NCI-H1092 treated with DMSO at 0.1 percent for 48 hours (cell line): ENCODE measurements at places on chromosomes 3 and 15.

GRCh38 chr3:2597615-2598014 lies 498.9 kb downstream of the CNTN4 start:
- DNase-seq: no peak

GRCh38 chr3:86109434-86109833 lies 881.5 kb downstream of the VGLL3 start:
- DNase-seq: no peak

GRCh38 chr3:192577271-192577670 lies 150.1 kb downstream of the FGF12 start:
- DNase-seq: peak; percentile 4

- no peak for DNase-seq
Observed at GRCh38 chr3:189786479-189787064, 155.4 kb downstream of the TP63 start.

DNA sequence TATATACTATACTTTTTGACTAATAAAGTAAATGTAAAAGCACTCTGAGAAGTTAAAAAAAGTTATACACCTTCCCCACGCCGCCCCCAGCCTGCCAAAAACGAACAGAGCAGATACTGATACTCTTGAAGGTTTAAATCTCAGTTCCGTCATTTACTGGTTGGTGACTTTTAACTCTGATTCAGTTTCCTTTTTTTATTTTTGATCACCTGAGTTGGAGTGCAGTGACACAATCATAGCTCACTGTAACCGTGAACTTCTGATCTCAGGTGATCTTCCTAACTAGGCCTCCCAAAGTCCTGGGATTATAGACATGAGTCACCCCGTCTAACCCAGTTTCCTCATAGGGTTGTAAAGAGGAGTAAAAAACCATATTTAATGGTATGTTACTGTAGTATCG lies 3.3 kb upstream of the TIPIN start:
- no peak for DNase-seq

- DNase-seq: no peak
Observed at GRCh38 chr3:75781079-75781745, 4.1 kb downstream of the ZNF717 start.

DNA sequence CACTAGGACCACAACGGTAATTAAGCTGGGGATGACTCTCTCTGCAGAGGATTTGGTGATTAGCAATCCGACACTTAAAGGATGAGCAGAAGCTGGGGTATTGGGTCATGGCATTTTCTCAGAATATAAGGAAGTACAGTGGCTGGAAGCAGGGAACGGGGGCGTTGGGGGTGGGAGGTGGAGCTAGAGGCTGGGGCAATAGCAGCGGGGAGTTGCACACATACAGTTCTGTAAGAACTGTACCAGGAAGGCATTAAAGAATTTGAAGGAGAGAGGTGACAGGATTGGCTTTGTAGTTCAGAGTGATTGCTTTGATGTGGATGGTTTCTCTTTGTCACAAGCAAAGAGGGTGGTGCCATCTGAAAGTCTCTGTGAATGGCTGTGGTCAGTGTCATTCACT lies 28.2 kb downstream of the PSMD6 start:
- no peak for DNase-seq

DNA sequence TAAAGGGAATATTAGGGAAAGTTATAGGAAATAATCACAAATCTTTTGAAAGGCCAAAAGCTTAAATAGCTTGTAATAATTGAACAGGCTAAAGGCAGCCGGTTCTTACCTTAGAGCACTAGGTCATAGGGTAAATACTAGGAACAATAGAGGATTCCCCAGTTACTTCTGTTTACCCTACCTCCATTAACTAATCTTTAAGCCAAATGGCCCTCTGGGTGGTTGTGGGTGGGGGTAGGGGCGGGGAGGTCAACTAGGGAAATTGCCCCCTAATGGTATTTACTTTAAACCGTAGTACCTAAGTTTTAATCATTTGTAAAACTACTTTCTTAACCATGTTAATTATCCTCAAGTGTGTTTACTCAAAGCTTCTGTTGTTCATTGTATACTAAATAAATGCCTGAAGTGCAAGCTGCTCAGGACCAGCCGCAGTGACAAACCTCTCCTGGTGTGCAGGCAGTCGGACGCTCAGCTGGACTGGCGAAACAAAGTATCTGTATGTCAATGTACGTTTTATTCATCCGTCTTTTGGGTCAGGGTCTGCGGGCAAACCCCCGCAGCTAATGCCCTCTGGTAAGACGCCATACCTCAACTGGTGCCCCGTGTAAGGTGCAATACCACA lies 18.9 kb downstream of the MAGEL2 start:
- no peak for DNase-seq

DNA sequence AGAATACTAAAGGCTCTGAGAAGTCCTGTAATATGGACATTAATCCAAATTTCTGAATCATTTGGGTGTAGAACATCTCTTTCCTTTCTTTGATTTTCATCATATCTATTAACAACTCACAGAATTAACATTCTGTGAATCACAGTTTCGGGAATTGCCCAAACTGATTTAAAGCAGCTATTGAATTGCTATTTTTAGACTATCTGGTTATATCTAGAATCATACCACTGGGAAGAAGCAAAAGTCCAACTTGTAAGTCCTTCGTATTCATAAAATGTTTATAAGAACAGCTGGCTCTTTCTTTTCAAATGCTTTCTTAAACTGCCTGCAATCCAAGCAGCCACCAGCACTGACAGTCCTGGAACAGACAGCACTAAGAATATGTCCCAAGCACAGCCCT lies 733.0 kb downstream of the NTRK3 start:
- no peak for DNase-seq

DNA sequence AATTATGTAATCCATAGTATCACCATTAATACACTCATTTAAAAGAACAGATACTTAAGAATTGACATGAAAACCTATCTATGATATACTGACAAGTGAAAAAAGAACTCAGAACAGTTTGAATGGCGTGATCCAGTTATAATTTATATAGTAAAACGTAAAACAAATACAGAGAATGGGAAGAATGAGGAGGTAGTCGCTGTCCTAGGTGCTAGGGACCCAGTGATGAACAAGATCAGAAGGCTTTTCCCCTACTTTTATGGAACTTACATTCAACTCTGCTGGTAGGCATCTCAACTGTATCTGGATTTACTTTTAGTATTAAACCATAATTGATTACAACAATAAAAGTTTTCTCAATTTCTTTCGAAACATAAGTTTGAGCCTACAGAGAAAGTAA lies 31.8 kb downstream of the GSK3B start:
- no peak for DNase-seq

- no peak for DNase-seq
Observed at GRCh38 chr3:13706451-13706850, 157.5 kb downstream of the FBLN2 start.

GRCh38 chr3:71512000-71512399 lies 71.5 kb downstream of the FOXP1 start:
- no peak for DNase-seq

DNA sequence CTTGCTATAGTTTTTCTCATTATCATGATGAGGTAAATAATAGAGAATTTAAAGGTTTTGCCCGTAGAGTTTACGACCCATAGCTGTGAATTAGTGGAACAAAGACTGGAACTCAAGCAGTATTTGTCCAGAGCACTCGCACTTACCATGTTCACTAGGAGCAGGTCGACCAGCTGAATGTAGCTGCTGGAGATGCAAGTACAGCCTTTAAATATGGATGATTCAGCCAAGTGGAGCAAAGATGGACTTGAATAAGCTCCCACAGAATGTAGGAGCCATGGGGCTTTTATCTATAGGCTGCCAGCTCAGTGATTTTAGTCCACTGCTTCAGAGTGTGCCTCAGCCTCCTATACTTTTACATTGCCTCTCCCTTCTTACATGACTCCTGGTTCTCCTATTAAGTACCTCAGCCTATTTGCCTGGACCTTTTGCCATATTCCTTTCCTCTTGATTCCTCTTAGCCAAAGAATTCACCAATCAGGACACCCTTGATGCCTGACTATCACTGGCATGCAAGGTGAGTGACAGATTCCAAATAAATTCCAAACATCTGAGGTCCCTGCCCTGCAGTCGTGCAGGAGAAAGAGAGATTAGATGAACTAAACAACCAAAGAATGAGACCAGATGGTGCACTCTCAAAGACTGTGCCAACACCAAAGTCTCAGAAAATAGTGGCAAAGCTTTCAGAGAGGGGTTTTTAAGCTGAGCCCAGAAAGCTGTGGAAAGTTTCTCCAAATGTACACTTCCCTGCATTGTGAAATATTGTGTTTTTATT lies 3.9 kb downstream of the MKRN3 start:
- DNase-seq: no peak

DNA sequence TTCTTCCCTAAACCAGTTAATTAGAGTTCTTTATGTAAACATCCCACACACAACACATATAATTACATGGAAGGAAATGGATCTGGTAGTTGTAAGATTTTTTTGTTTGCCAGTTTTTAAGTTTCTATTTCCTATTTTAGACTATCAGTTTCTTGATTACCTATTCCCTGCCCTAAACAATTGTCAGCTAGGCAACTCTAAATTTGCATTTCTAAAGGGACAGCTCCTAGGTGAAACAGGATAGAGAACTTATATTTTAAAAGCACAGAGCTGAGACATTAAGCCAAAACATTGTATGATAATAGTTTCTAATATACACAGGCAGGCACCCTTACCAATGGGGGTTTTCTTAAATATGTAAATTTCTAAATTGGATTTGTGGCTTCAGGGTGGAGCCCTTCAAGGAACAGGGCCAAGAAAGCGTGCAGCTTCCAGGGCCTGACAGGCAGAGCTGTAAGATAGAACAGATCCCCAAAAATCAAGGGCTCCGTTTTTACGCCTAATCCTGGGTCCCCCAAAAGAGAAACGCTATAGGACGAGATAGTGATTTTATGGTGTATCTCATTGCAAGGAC lies 8.9 kb downstream of the LEKR1 start:
- DNase-seq: no peak

- DNase-seq: no peak
Observed at GRCh38 chr3:63309768-63310167, 31.7 kb downstream of the SYNPR start.
